ENCODE measurements at places on chromosomes 4 and X.

GRCh38 chrX:12672367-12673106, 118.7 kb upstream of the PRPS2 start:
- DNase-seq: no peak

DNA sequence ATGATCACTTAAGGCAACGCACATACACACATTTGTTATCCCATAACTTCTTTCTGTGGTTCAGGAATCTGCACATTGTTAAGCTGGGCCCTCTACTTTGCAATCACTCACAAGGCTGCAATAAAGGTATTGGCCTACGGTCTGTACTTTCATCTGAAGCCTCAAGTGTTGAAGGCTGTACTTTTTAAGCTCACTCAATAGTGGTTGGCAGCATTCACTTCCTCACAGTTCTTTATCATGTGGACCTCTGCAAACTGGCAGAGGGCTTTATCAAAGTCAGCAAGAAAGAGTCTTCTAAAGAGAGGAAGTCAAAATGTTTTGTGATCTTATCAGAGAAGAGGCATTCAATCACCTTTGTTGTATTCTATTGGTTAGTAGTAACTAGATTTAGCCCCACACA, 301.4 kb upstream of the EPHA5 start:
- no peak for DNase-seq

- no peak for DNase-seq
Observed at GRCh38 chr4:26937567-26937966, 76.9 kb downstream of the STIM2 start.

GRCh38 chr4:73668782-73669201, 48.6 kb upstream of the RASSF6 start:
- DNase-seq: no peak

DNA sequence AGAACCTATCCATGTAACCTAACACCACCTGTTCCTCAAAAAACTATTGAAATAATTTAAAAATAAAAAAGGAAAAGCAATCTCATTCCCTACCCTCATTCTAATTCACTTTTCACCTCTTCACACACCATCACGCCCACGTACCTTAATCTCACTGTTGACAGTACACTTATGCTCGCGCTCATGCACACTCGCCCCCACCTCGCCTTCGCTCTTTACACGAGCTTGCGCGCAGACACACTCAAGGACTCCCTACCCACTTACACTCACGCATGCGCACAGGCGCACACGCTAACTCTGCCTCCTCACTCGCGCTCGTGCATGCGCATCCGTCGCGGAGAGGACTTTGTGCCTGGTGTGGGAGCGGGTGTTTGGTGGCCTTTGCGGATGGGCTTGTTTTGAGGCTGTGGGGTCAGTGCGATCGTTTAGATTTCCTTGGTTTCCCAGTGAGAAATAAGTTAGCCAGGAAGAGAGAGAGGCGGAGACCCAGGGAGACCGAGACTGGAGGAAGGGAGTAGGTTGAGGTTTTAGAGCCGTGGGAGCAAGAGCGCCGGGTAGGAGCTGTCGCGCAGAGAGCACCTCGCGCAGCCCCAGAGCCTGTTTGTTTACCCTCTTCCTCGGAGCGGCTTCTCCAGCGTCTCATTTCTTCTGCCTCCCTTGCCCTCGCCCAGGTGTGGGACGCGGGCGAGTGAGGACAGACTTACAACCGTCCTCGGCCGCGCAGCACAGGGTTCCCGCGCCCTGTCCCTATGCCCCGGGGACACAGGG, 8.1 kb upstream of the GSX2 start:
- DNase-seq: no peak

- DNase-seq: no peak
Observed at GRCh38 chr4:48570646-48571220, 80.7 kb downstream of the ZAR1 start.

GRCh38 chr4:187088070-187088799, 364.6 kb upstream of the FAT1 start:
- no peak for DNase-seq
